ENCODE measurements at places on chromosomes 7 and 10.
A peak's percentile ranks its signal among the peaks of the same experiment; 100 is the strongest.

DNA sequence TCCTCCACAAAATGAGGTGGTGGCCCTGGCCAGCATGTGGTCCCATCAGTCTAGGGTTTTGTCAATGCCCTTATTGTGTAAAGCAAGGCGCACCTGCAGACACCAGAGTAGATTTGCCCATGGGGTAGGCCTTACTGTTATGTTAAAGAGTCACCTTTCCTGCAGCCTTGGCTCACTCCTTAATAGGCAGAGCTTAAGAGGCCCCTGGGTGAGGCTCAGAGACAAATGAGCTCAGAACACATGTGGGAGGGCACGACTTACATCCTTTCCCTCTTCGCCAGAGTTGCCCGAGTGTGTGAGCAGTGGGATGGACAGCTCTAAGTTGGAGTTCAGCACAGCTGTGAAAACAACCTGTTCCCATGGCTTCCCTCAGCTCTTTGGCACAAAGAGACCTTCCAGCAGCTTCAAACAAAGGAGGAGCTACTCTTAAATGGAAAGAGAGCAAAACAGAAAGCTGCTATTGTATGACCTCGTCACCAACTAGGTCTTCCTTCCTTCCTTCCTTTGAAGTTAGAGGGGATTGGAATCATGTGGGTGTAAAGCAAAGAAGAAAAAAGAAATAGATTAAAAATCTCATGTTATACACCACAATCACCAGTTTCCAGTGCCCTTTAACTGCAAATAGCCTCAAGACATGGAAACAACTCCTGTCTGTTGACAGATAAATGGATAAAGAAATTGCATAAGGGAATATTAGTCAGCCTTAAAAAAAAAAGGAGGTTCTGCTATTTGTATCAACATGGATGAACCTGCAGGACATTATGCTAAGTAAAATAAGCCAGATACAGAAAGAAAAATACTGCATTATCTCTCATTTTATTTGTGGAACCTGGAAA, 11.9 kb upstream of the XPNPEP1 start:
- DNase-seq: peak; percentile 53

GRCh38 chr7:121369462-121369861, 26.6 kb downstream of the FAM3C start:
- DNase-seq: no peak

DNA sequence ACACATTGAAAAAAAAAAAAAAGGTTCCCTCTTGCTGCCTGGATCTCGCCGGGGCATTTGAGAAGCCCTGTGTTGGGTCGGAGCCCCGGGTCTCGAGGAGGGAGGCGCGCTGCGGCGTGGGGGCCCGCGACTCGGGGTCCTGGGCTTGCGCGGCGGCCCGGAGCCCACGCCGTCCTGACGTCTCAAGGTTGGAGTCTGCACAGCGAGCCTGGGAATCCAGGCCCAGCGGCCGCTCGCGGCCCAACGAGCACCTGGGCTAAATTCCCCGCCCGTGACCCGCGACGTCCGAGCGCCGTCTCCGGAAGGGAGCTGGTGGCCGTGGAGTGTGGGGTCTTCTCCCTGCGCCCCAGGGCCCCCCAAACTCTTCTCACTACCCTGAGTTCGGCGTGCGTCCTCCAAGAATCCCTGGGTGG, 1.4 kb upstream of the CTBP2 start:
- DNase-seq: no peak

DNA sequence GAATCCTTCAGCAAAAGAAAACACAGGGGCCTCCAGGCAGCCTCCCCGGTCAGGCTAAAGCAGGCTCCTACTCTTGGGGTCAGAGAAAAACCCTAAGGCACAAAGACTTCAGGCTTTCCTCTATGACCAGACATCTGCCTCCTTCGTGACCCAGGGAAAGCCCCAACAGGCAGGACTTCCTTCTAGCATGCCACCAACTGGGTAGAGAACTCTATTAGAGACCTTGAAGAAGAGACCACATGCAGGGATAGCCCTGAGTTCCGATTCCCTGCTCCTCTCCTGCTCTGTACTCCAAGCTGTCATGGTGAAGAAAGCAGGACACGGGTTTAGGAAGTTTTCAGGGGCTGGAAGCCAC, 1.3 kb downstream of the TRPV6 start:
- DNase-seq: no peak

GRCh38 chr7:131533566-131534561, 22.6 kb downstream of the PODXL start:
- DNase-seq: no peak

- peak; percentile 12 for DNase-seq
Measured at GRCh38 chr7:155466814-155467733, 9.1 kb downstream of the EN2 start.

DNA sequence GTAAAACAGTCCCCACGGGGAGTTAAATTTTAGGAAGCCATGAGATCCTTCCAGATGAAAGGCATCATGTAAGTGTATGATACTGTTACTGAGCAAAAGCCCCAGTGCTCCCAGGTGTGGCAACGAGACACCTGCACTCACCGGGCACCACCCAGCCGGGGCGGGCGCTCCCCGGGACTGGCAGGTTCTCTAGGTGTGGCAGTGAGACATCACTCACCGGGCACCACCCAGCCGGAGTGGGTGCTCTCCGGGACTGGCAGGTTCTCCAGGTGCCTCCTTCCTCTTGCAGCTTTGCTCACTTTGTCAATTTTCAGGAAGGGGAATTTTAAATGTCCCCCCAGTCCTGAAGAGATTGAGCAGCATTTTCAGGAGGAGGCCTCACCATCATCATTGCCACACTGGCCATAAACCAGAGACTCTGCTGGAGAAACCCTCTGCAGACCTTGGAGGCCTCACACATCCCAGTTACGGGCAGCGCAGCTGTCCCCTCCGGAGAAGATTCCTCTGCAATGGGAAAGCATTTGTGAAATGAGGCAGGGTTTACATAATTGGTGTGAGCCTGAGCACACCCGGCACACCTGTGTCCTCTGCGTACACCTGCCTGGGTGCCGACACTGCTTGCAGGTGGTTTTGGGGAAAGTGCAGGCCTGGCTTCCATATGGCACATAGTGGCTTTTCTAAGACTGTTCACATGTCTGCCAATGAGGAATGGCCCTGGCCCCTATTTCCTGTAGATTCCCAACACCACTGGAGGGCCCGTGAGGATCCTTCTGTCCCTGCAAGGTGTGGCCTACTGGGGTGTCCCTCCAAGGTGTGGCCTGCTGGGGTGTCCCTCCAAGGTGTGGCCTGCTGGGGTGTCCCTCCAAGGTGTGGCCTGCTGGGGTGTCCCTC, 191.4 kb downstream of the EBF3 start:
- DNase-seq: no peak

DNA sequence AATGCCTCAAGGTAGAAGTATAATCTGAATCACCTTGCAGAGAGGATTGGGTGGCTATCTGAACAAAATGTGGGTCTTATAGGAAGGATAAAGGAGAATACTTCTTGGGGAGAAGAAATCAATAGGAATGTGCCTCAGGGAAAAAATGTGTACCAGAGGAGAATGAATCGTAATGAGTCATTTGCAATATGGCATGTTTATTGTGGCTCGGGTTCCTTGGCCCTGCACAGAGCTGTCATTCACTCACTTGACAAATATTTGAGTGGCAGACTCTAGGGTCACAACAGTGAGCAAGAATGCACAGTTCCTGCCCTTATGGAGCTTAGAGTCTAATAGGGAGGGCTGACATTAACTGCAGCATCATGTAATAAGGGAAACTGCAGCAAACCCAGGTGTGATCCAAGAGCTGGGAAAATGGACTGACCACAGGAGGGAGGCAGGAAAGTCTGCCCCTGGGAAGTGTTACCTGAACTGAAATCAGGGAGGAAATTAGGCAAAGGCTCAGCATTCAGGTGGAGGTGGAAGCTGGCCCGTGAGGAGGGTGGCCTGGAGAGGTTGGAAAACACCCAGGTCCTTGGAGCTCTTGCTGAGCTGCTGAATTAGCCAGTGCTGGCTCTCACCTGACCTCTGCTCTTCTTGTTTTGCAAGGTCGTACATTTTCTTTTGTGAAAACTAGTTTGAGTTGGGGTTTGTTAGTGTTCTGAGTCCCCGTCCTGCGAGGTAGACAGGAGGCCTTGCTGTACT, 203.9 kb downstream of the FRMD4A start:
- no peak for DNase-seq

- no peak for DNase-seq
Measured at GRCh38 chr10:32379950-32380551, 33.1 kb upstream of the EPC1 start.

GRCh38 chr10:116522803-116523381, 22.8 kb upstream of the PNLIP start:
- no peak for DNase-seq

DNA sequence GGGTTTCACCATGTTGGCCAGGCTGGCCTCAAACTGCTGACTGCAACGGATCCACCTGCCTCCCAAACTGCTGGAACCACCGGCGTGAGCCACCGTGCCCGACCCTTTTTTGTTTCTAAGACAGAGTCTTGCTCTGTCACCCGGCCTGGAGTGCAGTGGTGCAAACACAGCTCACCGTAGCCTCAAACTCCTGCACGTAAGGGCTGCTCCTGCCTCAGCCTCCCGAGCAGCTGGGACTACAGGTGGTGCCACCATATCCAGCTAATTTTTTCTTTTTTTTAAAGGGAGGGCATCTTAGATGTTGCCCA, 36.4 kb downstream of the ADAP1 start:
- DNase-seq: no peak

GRCh38 chr10:25701652-25702051, 232.4 kb upstream of the MYO3A start:
- no peak for DNase-seq

- no peak for DNase-seq
Measured at GRCh38 chr7:92244808-92245486, 767 bp downstream of the KRIT1 start.

GRCh38 chr10:31745612-31746376, 182.8 kb downstream of the ARHGAP12 start:
- DNase-seq: no peak

DNA sequence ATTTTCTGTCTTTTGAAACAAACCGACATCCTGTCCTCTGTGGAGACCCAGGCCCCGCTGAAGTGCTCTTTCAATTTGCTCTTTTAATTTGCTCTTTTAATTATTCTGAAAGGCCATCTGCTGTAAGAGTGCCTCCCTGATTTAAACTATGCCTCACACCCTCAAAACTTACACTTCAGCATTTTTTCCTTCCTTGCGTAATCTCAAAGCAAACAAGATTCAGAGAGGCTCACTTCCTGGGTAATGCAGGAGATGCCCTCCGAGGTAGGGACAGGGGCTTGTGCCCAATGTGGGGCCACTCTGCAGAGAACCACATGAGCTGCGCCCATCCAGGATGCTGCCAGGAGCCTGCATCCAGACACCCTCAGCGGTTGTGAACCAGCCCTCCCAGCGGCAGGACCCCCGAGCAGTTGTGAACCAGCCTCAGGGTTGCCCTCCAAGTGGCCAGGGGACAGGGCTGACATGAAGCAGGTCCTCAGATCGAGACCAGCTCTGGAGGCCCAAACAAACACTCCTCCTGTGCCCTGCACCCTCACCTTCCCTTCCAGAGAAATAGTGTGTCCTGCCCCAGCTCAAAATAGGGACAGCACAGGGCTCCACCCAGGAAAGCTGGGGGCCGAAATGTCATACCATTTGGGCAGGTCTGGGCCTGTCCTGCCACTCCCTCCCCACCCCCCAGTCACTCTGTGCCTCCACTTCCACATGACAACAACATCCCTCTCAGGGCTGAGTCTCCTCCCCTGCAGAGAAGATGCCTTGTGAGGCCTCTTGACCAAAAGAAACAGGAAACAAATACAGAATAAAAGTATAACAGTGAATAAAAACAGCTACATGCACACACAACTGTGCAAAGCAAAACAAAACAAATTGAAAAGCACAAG, 190.4 kb downstream of the PTPRN2 start:
- peak; percentile 37 for DNase-seq

DNA sequence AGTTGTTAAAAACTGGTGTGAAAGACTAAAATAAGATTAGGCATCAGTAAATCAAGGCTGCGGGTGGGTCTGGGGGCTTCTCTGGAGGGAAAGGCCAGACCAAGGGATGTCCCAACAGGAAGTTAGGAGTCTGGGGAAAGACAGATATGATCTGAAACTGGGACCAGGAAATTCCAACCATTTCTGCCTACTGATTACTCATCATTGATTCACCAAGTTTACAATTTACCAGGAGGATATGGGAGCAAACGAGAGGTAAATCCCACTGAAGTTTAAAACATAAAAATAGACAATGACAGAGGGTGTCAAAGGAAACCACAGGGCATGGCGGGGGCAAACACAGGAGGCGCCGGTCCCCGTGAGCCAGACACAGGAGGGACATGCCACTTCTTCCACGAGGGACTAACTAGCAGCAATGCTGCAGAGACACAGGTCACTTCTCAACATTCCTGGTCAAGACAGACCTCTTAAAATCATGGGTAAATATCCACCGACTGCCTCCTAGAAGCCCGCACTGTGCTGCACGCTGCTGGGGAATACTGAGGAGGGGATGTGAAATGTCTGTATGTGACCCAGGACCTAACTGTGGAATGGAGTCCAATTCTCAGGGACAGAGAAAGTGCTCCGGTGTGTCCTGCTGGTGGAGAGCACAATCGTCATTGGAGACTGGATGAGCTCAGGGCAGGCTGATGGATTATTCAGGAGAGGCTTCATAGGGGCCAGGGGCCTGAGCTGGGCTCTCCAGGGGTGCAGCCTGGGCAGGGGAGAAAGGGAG, 153.4 kb upstream of the KLF14 start:
- DNase-seq: no peak

- DNase-seq: peak; percentile 24
Measured at GRCh38 chr7:69656890-69657289, 58.6 kb downstream of the AUTS2 start.

DNA sequence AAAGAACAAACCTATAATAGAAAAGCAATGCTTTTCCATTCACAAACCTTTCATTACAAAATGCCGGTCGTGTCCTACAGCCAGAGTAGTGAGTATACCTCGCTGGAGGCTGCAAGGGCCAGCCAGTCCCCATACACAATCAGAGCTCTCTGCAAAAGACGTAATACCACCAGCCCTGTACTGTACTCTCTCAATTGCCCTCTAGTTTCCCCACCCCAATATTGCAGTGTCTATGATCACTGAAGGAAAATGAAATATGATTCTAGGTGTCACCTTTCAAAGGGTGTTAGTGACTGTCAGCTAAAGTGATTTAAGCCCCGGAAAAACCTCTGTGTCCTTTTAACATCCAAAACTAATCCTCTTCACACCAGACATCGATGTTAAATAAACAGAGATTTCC, 24.8 kb downstream of the PLXNA4 start:
- DNase-seq: no peak

DNA sequence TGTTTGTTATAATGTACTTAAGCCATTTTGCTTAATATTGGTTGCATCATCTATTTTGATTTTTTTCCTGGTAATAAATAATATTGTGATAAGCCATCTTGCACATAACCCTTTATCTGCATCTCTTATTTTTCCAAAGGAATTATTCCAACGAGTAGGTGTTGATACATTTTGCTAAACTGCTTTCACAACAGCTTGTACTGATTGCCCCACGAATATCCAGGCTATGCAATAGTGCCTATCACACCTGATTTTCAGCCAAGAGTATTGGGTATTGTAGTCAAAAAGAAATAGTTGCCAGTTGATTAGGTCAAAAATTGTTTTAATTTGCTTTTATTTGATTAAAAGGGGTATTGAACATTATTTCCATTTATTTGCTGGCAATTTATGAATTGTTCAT, 20.7 kb downstream of the CREB5 start:
- DNase-seq: no peak

GRCh38 chr7:98458090-98458875, 57.4 kb upstream of the BAIAP2L1 start:
- no peak for DNase-seq
